ENCODE measurements at places on chromosomes 7 and 10. TPM values are rescaled to one million over a fixed set of nuclear protein-coding genes. Genes with fewer than 3 reads are reported as not detected.

The ITPRIP gene
- total RNA-seq: 4.9 TPM

The NPFFR1 gene
- not detected for total RNA-seq

DNA sequence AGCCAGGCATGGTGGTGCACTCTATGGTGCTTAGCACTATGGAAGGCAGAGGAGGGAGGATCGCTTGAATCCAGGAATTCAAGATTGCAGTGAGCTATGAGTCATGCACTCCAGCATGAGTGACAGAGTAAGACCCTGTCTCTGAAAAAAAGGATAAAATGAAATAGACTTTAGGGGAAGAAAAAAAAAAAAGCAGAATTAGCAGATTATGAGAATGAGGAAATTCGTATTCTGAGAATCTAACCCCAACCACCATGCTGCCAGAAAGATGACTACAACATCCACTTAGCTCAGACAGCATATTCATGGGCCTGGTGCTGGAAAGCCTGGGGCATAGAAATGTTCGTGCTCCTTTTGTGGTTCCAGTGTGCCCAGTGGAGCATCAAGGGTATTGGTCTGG lies 63.3 kb downstream of the TMEM26 start:
- no peaks in the 10 kb centered on the region for H3K4me1 ChIP-seq
- no peaks in the 10 kb centered on the region for H3K27me3 ChIP-seq
- no peak overlapping the region for H3K27ac ChIP-seq
- H3K36me3 ChIP-seq: no peaks in the 10 kb centered on the region
- DNase-seq: no peak

DNA sequence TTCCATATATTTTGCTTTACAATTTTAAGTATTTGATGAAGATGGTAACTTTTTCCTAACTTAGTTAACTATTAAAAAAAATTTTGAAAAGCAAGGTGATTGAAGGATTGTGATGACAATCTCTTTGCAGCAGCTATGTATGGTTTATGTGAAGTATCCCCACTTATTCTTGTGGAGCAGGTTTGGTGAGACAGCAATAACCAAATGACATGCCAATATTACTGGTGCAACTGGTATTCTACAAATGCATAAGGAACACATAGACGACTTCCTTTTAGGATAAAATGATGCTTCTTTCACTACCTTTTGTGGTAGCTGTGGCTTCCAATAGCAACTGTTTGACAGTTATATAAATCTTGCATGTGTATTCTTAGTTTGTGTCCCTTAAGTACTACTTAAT lies 465.3 kb downstream of the PLXDC2 start:
- no peak overlapping the region for H3K4me3 ChIP-seq
- H3K27me3 ChIP-seq: no peaks in the 10 kb centered on the region
- H3K4me1 ChIP-seq: no peaks in the 10 kb centered on the region
- no peak overlapping the region for H3K27ac ChIP-seq
- no peaks in the 10 kb centered on the region for H3K36me3 ChIP-seq

DNA sequence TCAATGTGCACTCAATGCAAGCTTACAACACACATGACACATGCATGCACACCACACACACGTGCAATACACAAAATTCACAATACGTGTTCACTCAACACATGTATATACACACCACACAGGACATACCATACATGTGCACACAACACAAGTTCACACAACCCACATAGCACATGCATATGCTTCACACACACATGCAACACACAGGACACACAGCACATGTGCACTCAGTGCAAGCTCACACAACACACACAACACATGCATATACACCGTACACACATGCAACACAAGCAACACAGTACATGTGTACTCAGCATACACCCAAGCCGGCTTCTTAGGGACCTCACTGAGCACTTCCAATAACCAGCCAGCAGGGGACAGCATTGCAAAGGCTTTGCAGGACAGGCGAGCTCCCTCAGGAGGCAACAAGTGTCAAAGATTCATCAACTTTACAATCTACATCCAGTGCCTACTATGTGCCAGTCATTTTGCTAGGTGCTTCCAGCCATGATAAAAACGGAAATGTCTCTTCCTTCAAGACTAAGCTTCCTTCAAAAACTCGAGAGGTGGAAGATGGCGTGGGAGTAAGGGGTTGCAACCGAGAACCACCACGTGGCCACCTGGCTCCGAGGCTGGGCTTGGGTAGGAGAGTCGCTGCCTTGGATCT lies 61.1 kb downstream of the JCAD start:
- DNase-seq: peak; percentile 68
- H3K36me3 ChIP-seq: no peaks in the 10 kb centered on the region
- H3K27ac ChIP-seq: no peak overlapping the region
- H3K4me3 ChIP-seq: no peak overlapping the region
- peaks cover 21% of the 10 kb centered on the region for H3K4me1 ChIP-seq

DNA sequence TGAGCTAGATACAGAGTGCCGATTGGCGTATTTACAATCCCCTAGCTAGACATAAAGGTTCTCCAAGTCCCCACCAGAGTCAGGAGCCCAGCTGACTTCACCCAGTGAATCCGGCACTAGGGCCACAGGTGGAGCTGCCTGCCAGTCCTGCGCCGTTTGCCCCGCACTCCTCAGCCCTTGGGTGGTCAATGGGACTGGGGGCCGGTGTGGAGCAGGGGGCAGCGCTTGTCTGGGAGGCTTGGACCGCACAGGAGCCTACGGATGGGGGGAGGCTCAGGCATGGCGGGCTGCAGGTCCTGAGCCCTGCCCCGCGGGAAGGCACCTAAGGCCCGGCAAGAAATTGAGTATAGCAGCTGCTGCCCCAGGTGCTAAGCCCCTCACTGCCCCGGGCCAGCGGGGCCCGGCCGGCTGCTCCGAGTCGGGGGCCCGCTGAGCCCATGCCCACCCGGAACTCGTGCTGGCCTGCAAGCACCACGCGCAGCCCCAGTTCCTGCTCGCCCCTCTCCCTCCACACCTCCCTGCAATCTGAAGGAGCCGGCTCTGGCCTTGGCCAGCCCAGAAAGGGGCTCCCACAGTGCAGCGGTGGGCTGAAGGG lies 1113.8 kb upstream of the LRRTM3 start:
- no peak overlapping the region for H3K4me3 ChIP-seq
- no peak overlapping the region for H3K27ac ChIP-seq
- no peaks in the 10 kb centered on the region for H3K27me3 ChIP-seq
- no peaks in the 10 kb centered on the region for H3K36me3 ChIP-seq
- no peaks in the 10 kb centered on the region for H3K4me1 ChIP-seq

The CALCR gene
- 1.9 TPM for total RNA-seq

DNA sequence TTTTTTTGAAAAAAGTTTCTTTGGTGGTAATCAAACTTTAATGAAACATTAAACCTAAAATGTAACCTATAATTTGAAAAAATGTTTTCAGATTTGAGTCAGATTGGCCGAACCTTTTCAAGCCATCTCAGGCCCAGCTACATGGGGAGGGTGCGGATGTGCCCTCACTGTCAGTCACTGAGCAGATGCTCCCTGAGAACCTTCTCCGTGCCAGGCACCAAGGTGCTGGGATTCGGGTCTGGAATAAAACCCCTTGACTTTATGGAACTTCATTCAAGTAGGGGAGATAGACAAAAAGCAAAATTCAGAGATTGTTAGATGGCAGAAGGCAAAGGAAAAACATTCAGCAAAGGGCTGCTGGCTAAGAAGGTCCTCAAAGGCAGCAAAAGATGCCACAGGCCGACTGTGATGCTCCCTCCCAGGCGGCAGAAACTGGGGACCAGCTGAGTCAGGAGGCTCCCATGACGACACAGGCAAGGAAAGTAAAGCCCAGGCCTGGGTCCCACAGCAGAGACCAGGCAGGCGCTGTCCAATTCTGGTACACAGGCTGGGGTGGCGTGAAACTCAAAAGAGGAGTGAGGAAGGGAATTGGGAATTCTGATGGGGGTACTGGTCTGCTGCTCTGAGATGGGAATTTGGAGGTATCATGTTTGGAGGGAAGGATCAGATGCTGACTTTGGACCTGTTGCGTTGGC lies 82.2 kb upstream of the DDC start:
- no peak overlapping the region for H3K4me3 ChIP-seq
- no peaks in the 10 kb centered on the region for H3K4me1 ChIP-seq
- no peak overlapping the region for H3K27ac ChIP-seq
- no peaks in the 10 kb centered on the region for H3K36me3 ChIP-seq
- DNase-seq: no peak

The NEUROD6 gene
- total RNA-seq: not detected

GRCh38 chr7:98841179-98841997 lies 28.4 kb downstream of the TMEM130 start:
- no peak overlapping the region for H3K4me3 ChIP-seq
- no peak overlapping the region for H3K27ac ChIP-seq
- peaks cover 4% of the 10 kb centered on the region for H3K4me1 ChIP-seq
- H3K36me3 ChIP-seq: no peaks in the 10 kb centered on the region

- peaks cover 29% of the 10 kb centered on the region for H3K4me1 ChIP-seq
- H3K27ac ChIP-seq: peak overlapping the region; percentile 75
- no peaks in the 10 kb centered on the region for H3K27me3 ChIP-seq
- H3K4me3 ChIP-seq: no peak overlapping the region
- DNase-seq: no peak
These were observed 26.6 kb downstream of the SLC29A3 start for GRCh38 chr10:71345694-71346093.

The CALML5 gene
- total RNA-seq: not detected

The PTER gene
- total RNA-seq: 7.6 TPM

GRCh38 chr7:22319424-22320403 lies 37.2 kb downstream of the RAPGEF5 start:
- peak; percentile 29 for DNase-seq
- no peaks in the 10 kb centered on the region for H3K27me3 ChIP-seq
- no peak overlapping the region for H3K27ac ChIP-seq
- no peak overlapping the region for H3K4me3 ChIP-seq

The GPR26 gene
- not detected for total RNA-seq

DNA sequence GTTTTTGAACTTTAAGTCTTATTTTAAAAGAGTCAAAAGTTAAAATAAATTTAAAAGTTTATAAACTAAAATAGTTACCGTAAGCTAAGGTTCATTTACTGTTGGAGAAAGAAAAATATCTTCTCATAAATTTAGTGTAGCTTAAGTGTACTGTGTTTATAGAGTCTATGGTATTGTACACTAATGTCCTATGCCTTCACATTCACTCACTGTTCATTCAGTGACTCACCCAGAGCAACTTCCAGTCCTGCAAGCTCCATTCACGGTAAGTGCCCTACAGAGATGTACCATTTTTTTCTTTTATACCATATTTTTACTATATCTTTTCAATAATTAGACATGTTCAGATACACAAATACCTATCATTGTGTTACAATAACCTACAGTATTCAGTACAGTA lies 97.6 kb downstream of the PTN start:
- H3K4me3 ChIP-seq: no peak overlapping the region
- DNase-seq: no peak
- H3K27ac ChIP-seq: no peak overlapping the region
- H3K36me3 ChIP-seq: no peaks in the 10 kb centered on the region

The ADCY1 gene
- not detected for total RNA-seq

The OR9A2 gene
- not detected for total RNA-seq

DNA sequence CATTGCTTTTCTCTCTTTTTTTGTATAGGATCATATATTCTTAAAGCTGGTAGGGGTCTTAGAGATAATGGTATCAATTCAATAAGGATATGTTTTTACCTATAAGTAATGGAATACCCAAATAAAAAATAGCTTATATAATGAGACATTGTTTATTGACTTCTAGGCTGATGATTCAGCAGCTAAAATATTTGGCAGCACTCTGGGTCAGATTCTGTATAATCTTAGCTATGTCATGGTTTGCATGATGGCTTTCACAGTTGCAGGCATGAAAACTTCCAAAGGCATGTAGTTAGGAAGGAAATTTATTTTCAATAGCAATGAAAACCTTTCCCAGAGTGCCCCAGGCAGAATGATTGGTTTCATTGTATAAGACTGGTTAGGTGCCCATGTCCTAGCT lies 32.1 kb upstream of the A1CF start:
- no peaks in the 10 kb centered on the region for H3K27me3 ChIP-seq
- no peak for DNase-seq
- H3K27ac ChIP-seq: no peak overlapping the region
- no peaks in the 10 kb centered on the region for H3K4me1 ChIP-seq

DNA sequence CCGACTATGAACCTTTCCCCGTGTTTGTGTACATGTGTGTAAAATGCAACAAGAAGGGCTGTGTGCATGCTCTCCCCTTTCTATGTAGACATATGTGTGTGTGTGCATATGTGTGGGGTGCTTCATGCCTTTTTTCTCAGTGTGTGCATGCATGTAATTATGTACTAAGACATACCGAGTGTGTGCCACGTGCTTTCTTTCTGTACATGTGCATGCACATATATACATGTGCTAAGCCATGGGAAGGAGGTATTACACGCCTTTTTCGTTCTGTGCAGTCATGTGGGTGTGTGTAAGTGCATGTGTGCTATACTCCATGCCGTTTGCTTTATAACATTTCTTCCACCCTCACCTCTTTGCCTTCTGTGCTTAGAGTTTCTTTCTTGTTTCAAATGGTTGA lies 544.3 kb downstream of the TNS3 start:
- no peaks in the 10 kb centered on the region for H3K27me3 ChIP-seq
- no peaks in the 10 kb centered on the region for H3K4me1 ChIP-seq
- H3K36me3 ChIP-seq: no peaks in the 10 kb centered on the region
- no peak overlapping the region for H3K27ac ChIP-seq

DNA sequence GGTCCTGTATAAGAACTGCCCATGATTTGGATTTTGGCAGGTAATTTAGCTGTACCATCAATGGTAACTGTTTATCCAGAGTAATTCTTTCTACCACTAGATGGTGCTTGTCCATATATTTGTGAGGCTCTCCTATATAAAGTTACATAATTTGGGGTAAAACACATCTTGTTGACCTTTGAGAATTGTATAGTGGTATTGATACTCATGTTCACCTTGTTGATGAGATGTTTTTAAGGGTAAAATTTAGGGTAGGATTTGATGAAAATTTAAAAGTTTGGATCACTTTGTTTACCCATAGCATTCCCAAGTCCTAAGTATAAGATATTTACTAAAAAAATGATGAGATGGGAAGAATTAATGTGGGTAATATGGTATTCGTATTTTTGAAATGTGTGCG lies 31.6 kb downstream of the ST7 start:
- no peak overlapping the region for H3K4me3 ChIP-seq
- H3K4me1 ChIP-seq: peaks cover 4% of the 10 kb centered on the region
- H3K27me3 ChIP-seq: no peaks in the 10 kb centered on the region

The PRSS37 gene
- not detected for total RNA-seq

- no peak overlapping the region for H3K4me3 ChIP-seq
- H3K36me3 ChIP-seq: no peaks in the 10 kb centered on the region
- no peaks in the 10 kb centered on the region for H3K4me1 ChIP-seq
- no peaks in the 10 kb centered on the region for H3K27me3 ChIP-seq
- no peak for DNase-seq
These were observed 70.0 kb upstream of the SFMBT2 start for GRCh38 chr10:7480742-7481367.

GRCh38 chr7:43522406-43523156 lies 60.3 kb upstream of the STK17A start:
- H3K36me3 ChIP-seq: no peaks in the 10 kb centered on the region
- H3K4me3 ChIP-seq: no peak overlapping the region
- H3K27me3 ChIP-seq: 0 out of 2 replicates have a peak, but pooled peaks cover 5% of the 10 kb centered on the region
- no peak overlapping the region for H3K27ac ChIP-seq
